ENCODE measurements at places on chromosomes 6 and 20.

GRCh38 chr20:11035211-11035610 is 361.4 kb upstream of the JAG1 start:
- DNase-seq = no peak

GRCh38 chr6:106539936-106540335 is 89.4 kb downstream of the RTN4IP1 start:
- no peak for DNase-seq

GRCh38 chr6:154298297-154298696 is 58.3 kb downstream of the IPCEF1 start:
- peak; percentile 24 for DNase-seq

DNA sequence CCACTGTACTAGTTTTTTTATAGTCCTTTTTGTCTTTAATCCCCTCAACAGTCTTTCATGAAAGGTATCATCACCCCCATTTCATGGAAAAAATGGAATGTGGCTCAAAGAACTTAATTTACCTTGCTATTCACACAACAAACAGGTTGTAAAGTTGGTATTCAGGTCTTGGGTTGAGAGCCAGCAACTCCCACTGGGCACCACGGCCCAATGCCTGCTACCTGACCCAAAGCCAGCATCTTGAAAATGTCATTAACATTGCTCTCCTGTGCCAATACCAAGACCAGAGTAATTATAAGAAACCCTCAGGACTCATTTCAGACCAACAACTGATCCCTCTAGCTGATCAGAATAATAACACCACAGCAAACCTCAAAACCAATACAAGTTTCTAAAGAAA is 75.7 kb downstream of the METTL24 start:
- no peak for DNase-seq

GRCh38 chr6:29816030-29816429 is 11.6 kb upstream of the HLA-G start:
- DNase-seq = no peak

DNA sequence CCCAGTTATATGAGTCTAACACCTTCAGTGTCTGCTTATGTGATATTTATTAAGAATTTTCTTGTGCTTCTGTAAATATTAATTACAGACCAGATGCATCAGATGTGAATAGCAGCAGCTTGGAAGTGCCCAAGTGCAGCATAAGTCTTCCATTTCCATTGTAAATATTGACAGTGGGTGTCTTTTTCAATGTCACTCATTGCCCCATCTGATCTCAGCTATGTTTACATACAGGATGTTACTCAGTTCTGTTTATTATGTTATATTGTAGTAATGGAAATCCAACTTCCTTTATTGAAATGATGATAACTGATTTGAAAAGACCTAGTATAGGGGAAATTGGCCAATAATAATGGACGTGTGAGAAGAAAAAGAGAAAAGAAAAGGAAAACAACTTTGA is 296.7 kb downstream of the SAMD5 start:
- DNase-seq = peak; percentile 38

DNA sequence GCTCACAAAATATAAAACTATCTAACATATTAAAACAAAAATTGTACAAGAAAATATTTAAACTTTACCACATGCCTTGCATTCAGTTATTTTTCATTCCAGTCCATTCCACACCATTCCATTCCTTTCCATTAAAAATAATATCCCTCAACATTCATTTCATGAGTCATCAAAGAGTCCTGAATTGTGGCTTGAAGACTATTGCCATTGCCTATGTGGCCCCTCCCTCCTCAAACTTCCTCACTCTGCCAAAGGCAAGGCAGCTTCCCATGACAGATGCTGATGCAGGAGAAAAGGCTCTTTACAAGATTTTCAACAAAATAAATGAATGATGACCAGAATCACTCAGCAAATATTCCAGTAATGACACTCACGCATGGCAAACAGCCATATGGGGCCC is 31.7 kb downstream of the IL20RA start:
- no peak for DNase-seq

- DNase-seq = no peak
These were observed 16.8 kb downstream of the RIPK1 start for GRCh38 chr6:3085074-3085473.

DNA sequence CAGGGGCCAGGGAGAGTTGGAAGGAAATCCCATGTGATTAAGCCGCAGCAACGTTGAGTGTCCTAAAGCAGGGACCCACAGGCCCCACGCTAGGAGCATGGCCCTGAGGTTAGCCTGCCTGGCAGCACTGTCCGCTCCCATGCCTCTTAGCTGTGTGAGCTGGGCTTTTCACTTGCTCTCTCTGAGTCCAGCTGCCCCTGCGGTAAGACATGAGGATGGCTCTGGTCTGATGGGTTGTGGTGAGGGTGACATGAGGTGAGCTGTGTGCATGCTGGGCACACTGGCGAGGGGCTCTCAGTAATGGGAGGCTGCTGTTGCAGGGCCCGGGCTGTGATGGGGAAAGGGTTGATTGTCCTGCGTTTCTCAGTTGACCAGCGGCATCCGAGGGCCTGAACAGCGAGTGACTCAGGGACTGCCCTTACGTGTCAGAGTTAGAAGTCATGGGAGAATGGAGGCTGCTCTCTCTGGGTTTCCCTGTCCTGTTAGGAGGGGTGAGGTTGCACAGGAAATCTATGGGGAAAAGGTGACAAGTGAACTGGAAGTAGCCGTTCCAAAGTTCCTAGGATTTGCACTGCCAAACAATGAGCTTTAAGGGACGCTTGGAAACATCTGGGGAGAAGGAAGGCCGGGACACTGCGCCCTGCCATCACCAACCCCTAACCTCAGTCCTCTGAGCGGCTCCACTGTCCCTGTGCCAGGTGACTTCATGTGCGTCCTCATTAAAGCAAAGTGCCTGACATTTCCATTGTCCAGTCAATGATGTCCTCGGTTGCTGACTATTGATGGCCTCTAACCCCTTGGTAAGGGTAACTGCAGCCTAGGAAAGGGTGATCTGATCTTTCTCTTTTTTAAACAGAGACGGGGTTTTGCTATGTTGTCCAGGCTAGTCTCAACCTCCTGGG is 51.3 kb downstream of the ADNP start:
- DNase-seq = no peak

GRCh38 chr6:33790379-33790778 is 1.4 kb upstream of the LEMD2 start:
- no peak for DNase-seq

DNA sequence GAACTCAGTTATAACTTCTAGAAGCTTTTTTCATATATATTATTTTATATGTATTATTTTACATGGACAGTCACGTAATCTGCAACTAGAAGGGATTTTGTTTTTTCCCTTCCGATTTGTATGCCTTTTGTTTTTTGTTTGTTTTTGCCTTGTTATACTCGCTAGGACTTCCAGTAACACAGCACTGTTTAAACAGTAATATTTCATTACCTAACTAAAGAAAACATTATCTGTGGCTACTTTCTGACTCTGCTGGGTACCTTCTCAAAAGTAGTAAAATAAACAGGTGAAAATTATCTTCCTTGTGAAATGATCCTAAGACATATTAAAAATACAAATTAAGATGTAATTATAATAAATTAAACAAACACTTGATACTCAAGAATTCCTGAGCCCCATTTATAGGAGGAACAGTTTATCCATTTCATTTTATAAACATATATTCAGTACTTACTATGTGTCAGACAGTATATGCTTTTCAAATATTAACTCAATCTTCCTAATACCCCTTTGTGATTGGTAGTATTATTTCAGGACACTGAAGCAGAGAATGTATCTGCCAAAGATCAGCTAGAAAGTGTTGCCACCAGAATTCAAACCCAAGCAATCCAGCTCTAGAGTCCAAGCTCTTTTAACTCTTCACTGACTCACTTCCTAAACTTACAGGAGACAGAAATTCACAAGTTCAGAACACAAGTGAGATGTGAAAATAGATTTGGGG is 65.3 kb downstream of the MAP3K5 start:
- no peak for DNase-seq

DNA sequence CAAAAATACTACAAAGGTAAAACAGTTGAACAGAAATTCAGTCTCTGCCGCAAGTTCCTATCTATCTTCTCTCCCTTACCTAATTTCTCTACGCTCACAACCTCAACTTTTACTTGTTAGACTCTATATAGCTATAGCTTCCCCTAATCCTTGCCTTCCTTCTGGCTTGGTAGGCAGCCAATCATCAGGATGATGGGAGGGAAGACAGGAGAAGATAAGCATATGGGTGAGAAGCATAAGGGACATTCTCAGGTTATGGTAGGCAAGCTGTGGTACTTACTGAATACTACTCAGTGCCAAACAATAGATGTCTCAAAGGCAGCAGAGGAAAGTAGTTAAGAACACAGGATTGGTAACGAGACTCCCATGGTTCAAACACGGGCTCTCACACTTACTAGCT is 7.8 kb downstream of the CCNC start:
- DNase-seq = no peak

- DNase-seq = no peak
These were observed 14.2 kb downstream of the CEP162 start for GRCh38 chr6:84213217-84213616.

Measured in HepG2 (cell line).